CD4-positive, alpha-beta T cell treated with Interferon alpha-2 for 1 hour (primary cell): ENCODE measurements at places on chromosomes 3 and 15.
A peak's percentile ranks its signal among the peaks of the same experiment; 100 is the strongest.

DNA sequence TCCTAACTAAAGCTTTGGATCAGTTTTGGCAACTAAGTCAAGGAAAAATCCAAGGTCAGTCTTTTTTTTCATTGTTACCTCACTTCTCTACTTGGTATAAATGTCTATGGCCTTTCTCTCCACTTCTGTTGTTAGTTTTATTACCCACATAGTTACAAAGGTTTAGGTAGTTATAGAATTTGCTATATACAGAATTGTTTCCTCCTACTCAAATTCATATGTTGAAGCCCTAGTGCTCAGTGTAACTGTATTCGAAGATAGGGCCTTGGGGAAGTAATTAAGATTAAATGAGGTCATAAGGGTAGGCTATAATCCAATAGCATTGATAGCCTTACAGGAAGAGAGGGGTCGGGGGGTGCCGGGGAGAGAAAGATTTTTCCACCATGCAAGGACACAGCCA is 19.7 kb upstream of the STIMATE start:
- no peak for DNase-seq

GRCh38 chr3:41207355-41207754 is 8.1 kb downstream of the CTNNB1 start:
- no peak for DNase-seq

- DNase-seq, result no peak
Observed at GRCh38 chr15:65223996-65224395, 12.7 kb upstream of the CILP start.

DNA sequence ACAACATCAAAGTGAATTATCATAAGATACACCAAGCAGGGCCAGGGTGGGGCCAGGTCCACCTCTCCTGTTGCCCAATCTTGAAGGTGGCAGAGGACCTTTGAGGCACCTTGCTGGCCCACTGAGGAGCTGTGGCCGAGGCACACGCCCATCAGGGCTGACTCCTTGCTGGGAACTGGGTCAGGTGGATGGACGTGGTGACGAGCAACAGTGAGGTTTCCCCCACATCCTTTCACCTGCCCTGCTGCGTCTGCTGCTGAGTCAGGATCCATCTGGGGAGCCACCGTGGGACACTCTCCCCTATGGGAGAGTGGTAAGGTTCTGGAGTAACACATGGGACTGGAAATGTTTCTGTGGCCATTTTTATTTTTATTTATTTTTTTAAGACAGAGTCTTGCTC is 17.3 kb upstream of the FURIN start:
- peak; percentile 57 for DNase-seq

GRCh38 chr3:123424321-123424998 is 24.4 kb downstream of the ADCY5 start:
- no peak for DNase-seq

DNA sequence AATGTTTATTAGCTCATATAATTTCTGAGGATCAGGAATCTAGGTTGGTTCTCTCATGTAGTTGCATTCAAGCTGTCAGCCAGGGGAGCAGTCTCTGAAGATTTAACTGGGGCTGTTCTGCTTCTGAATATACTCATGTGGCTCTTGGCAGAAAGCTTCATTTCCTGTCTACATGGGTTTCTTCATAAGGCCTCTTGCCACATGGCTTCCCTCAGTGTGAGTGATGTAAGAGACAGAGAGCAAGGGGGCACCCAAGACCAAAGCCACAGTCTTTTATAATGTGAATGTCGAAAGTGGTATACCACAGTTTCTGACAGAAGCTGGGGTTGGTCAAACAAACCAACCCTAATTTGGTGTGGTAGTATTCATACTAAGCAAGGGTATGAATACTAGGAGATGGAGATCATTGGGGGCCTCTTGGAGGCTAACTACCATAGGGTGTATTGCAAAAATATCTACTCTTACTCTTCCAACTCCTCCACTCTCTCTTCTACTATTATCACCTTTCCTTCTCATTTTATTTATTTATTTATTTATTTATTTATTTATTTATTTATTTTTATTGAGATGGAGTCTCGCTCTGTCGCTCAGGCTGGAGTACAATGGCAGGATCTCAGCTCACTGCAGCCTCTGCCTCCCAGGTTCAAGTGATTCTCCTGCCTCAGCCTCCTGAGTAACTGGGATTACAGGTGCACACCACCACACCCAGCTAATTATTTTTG is 123.8 kb downstream of the B3GALNT1 start:
- DNase-seq, result peak; percentile 42

GRCh38 chr3:122982216-122983185 is 45.1 kb downstream of the SEMA5B start:
- DNase-seq, result no peak

GRCh38 chr15:77311618-77312398 is 108.1 kb downstream of the PEAK1 start:
- no peak for DNase-seq

DNA sequence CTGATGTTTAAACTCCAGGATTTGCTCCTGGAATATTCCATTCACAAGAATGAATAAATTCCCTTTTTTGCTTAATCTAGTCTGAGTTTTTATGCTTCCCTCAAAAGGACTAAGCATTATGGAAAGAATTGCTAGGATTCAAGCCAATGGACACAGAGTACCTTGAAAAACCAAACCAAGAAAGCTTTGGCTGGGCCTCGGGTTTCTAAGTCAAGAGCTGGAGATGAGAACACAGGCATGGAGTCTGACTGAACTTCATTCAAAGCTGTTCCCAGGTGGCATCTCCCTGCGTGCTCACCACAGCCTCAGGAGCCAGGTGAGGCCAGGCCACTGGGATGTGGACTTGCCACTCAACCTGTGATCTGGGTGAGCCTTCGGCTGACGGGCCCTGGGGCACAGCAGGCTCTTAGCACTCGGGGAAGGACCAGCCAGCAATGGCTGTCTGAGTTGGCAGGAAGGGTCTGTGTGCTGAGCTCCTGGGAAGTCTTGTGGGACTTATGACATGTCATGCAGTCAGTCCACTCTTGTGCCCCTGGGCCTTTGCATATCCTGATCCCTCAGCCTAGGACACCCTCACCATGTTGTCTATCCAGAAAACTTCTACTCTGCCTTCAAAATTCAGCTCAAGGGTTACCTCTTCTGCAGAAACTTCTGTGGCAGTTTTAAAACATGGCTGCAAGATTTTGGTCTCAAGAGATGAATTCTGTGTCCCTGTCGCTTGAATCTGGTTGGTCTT is 21.8 kb downstream of the CRABP1 start:
- no peak for DNase-seq

DNA sequence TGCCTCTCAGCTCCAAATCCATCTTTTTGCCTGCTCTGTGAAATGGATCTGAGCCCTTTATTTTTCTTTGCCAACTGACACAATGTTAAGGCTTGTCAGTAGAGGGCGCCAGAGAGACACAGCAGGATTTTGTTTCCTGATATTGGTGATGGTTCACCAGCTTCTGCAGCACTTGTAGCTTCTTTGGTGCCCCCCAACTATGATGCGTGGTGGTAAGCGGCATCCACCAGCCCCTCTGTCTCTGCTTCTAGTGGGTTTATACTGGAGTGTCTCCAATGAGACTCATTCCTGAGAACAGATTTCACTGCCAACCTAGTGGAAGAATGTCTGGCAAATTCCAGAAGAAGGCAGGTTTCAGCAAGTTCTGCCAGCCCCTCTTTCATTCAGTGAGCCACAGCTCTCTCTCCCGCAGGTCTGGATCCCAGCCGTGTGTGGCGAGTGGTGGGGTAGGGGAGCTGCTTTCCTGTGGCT is 471.9 kb upstream of the FRG2C start:
- DNase-seq, result peak; percentile 42

- DNase-seq, result no peak
Observed at GRCh38 chr3:4065554-4065953, 237.6 kb upstream of the SETMAR start.

- DNase-seq, result no peak
Observed at GRCh38 chr15:50278496-50278895, 13.0 kb upstream of the HDC start.

GRCh38 chr15:31077181-31077580 is 24.3 kb downstream of the TRPM1 start:
- no peak for DNase-seq

DNA sequence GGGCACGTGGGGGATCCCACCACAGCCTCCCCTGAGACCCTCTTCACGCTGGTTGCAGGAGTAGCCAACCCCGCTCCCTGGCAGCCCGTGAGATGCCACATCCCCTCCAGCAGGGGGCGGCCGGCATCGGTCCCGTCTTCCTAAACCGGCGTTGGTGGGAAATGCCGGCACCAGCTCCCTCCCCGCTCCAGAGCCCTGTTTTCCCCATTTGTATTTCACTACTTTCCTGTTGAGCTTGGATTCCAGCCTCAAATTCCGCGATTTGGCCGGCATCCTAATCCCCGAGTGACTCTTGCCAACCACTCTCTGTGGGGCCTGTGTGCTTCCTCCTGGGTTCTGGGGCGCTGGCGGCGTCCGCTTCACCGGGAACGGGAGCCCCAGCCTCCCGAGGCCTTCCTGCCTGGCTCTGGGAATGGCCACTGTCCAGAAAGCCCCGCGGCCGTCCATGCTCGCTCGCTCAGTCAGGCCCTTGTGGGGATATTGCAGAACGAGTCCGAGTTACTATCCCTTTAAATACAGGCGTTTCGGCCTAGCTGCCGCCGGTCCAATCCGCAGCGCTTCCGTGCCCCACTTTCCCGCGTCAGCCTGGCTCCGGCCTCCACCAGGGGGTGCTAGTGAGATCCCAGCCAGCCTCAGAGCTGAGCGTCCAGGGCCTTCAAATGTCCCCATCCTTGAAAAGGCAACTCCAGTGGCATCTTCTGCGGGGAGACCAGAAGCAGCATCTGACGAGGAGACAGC is 8.1 kb upstream of the ADAMTS17 start:
- peak; percentile 86 for DNase-seq

DNA sequence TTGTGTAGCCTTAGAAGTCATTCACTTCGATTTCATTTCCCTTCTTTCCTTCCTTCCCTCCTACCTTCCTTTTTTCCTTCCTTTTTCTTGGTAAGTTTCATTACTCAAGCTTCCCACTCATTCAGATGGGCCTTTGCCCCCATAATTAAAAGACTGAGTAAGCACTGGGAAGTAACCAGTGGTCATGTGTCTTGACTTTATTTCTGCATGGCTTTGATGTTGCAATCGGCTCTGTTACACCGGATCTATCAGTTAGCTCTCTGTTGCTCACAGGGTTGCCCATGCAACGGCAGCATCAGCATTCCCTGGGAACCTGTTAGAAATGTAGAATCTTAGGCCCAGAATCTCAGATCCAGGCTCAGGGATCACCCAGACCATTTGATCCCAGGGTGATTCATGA is 25.6 kb upstream of the LARS2 start:
- DNase-seq, result no peak

GRCh38 chr3:174675406-174675805 is 183.7 kb upstream of the NAALADL2 start:
- no peak for DNase-seq

DNA sequence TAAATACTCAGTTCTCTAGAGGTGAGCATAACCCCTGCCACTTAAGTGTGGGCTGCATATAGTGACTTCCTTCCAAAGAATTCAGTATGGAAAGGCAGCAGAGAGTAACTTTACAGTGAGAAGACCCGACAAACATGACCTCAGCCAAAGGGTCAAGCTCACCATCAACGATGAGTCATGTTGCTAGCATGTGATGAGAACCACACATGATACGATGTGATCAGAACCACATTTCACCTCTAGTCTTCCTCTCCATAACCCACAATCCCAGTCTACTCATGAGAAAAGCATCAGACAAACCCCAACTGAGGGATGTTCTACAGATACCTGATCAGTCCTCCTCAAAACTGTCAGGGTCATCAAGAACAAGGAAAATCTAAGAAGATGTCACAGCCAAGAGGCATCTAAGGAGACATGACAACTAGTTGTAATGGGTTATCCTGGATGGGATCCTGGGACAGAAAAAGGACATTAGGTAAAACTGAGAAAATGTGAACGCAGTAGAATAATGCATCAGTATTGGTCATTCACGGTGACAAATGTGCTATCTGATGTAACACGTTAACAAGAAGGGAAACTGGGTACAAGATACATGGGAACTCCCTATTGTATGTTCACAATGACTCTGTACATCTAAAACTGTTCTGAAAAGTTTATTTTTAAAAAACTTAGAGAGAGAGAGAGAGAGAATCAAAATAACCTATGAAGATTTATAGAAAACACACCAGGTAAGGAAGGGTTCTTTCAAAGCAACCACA is 28.3 kb downstream of the SEC61A1 start:
- DNase-seq, result no peak

- no peak for DNase-seq
Observed at GRCh38 chr3:151751161-151751560, 17.4 kb downstream of the AADACL2 start.

GRCh38 chr3:58562498-58562897 is 14.7 kb downstream of the FAM107A start:
- no peak for DNase-seq

- DNase-seq, result no peak
Observed at GRCh38 chr3:10322352-10322710, 1.4 kb upstream of the SEC13 start.

GRCh38 chr15:87743562-87743961 is 513.0 kb downstream of the NTRK3 start:
- DNase-seq, result no peak

GRCh38 chr3:156378871-156379270 is 176.0 kb downstream of the SSR3 start:
- DNase-seq, result no peak

GRCh38 chr3:133882986-133883586 is 12.6 kb downstream of the RAB6B start:
- no peak for DNase-seq

GRCh38 chr3:143090976-143091837 is 28.4 kb upstream of the CHST2 start:
- no peak for DNase-seq

DNA sequence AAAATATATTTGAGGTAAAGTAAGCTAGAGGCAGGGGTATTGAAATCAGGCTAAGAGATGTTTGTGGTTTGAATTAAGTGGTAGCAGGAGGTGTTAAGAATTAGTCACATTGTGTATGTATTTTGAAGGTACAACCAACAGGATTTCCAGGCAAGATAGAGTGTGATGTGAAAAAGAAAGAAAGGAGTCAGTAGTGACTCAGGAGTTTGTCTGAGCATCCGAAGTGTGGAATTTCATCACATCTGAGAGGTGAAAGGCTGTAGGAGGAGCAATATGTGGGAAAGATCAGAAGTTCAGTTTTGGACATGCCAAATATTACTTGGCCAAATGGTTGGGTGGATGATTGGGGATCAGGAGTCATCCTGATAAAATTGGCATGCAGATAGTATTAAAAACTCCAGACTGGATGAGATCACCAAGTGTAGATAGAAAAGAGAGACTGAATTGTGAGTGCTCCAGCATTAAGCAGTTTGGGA is 32.1 kb upstream of the EBLN2 start:
- peak; percentile 28 for DNase-seq

- DNase-seq, result no peak
Observed at GRCh38 chr3:141507392-141508066, 20.7 kb downstream of the RASA2 start.

- DNase-seq, result no peak
Observed at GRCh38 chr3:31092748-31093589, 198.5 kb upstream of the GADL1 start.
